Astrocyte (in vitro differentiated cells and primary cell): ENCODE measurements at places on chromosomes 5 and 9.

GRCh38 chr5:53089481-53089991 is 20.0 kb downstream of the MOCS2 start:
- no peak for DNase-seq

GRCh38 chr5:145680767-145681166 is 154.4 kb downstream of the PRELID2 start:
- no peak for DNase-seq

- DNase-seq: peak; percentile 16
Observed at GRCh38 chr5:39570403-39571027, 145.7 kb upstream of the DAB2 start.

- peak; percentile 18 for DNase-seq
Observed at GRCh38 chr5:59799668-59800346, 93.7 kb downstream of the PDE4D start.

DNA sequence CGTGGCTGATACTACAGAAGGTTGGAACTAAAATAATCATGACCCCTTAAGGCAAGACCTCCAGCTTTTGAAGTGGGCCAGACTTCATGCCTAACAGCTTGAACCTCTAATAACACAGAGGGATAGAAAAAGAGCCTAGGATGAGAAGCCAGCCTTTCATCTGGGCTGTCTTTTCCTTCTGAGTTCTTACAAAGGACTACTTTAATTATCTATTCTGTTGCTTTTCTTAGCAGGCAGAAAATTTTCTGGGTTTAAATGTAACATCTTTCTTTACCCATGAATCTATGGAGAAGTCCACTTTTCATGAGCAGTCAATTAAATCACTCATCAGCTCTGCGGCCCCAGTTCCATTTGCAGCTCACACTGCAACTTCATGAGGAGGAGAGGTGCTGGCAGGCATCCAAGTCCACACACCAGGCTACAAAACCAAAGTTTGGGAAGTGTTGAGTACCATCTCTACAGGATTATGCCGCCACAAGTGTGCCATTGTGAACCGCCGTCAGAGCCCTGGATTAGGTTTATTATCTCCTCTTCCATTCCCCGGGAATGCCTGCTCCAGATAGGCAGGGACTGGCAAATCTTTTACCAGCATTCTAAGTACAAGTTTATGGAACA is 192.0 kb downstream of the TLE4 start:
- DNase-seq: no peak

- DNase-seq: no peak
Observed at GRCh38 chr5:96962540-96962991, 26.7 kb downstream of the LNPEP start.

GRCh38 chr9:113682297-113682771 is 193.8 kb upstream of the ZNF618 start:
- DNase-seq: peak; percentile 60

- DNase-seq: peak; percentile 22
Observed at GRCh38 chr5:139462586-139463276, at the start of gene ECSCR. ECSCR (minus strand) TSS chr5:139462743; CDS start chr5:139462670, 73 bp downstream.

GRCh38 chr5:57445705-57446037 is 36.9 kb downstream of the ACTBL2 start:
- DNase-seq: peak; percentile 31
